ENCODE measurements at places on chromosomes 1 and 21.
A peak's percentile ranks its signal among the peaks of the same experiment; 100 is the strongest.

DNA sequence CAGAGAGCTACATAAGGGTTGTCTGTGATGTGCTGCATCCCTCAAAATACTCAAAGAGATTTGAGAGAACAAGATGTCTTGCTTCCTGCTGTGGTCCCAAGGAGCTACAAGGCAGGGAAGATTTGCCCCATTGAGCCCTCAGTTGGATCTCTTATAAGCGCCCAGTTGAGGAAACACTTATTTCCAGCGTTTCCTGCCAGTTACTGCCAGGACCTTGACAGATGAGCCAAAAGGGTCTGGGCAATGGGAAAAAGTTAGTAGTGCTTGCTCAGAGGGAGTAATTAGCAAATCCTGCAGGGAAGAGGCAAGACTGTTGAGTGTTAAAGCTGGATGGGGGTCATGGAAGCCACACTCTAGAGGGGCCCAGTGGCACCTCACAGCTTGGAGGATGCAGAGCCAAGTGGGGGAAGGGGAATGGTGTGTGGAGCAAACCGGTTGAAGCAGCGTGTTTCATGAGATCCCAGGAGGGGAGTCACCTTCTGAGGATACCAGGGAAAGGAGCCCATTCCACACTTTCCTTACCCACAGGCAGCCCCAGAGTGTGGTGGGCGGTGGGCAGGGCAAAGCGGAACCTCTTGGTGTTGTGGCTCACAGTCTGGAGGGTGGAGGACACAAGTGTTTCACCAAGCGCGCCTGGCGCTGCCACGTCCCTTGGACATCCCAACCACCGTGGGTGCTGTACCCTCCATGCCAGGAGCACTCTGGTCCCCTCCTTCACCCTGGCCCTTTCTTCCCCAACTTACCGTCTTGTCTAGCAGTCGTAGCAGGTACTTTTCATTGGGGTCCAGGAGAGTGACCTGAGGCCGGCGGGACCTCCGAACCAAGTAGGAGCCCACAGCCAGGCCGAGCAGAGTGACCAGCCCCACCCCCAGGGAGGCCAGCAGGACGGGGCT is 805 bp downstream of the CYB5R1 start:
- no peak for DNase-seq

- DNase-seq, result no peak
These were observed 128.7 kb upstream of the DPYD start for GRCh38 chr1:98049370-98050135.

- peak; percentile 76 for DNase-seq
These were observed 46.8 kb downstream of the SPATA46 start for GRCh38 chr1:162329826-162330225.

GRCh38 chr1:112496290-112496689 is 12.5 kb upstream of the WNT2B start:
- no peak for DNase-seq

- DNase-seq, result no peak
These were observed 129.2 kb downstream of the ZBTB18 start for GRCh38 chr1:244180256-244180655.

DNA sequence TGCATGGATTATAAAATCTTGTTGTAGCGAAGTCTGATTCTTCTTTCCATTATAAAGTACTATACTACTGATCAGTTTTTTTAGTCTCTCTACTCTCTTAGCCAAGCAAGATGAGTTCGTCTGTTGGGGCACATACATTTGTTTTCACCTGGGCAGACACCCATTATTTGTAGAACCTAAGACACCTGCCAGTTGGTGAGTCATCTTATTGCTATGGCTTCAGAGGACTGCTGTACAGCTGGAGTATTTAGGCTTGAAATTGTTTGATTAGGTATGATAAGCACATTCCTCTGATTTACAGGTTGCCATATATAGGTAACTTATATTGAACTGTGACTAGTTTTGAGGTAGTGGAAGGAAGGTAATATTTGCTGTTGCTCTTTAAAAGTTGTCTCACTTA is 17.2 kb downstream of the RBM15 start:
- no peak for DNase-seq

- DNase-seq, result no peak
These were observed 84.2 kb downstream of the SPATA46 start for GRCh38 chr1:162292422-162292849.

DNA sequence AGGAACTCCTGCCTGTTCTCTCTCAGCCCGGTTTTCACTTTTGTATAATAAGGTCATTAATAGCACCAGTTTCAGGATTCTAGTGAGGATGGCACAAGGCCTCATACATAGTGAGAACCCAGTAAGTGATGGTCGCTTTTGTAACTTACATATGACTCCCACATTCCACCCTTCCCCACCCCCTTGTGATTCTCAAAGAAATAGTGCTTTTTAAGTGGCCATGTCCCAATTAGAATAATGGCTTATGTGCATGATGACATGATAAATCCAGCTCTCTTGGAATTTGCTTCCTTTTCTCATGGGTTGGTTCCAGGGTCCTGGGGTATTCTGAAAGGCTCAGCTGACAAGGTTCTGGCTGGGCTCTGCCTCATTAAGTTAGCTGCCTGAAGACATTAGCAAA is 189.9 kb downstream of the URB2 start:
- DNase-seq, result no peak

DNA sequence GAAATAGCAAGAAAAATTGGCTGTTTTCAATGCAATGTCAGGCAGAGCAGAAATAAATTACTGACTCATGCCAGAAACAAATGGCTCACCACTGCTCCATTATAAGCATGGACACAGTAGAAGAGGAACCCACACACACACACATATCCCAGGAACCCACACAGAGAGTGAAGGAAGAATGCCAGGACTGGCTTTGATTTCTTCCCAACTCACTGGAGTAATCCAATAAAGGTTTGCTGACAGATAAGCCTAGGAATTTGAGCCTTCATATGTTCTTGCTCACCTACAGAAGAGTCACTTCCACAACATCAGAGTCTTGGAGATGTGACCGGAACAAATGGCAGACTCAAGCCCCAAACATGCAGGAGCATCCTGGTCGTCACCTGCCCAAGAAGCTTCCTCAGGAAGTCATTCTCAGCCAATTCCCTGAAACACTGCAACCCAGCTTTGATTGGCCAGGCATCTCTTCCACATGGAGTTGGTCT is 2.2 kb downstream of the SH3BP5L start:
- no peak for DNase-seq

- DNase-seq, result no peak
These were observed 50.5 kb downstream of the VCAM1 start for GRCh38 chr1:100769906-100770646.

DNA sequence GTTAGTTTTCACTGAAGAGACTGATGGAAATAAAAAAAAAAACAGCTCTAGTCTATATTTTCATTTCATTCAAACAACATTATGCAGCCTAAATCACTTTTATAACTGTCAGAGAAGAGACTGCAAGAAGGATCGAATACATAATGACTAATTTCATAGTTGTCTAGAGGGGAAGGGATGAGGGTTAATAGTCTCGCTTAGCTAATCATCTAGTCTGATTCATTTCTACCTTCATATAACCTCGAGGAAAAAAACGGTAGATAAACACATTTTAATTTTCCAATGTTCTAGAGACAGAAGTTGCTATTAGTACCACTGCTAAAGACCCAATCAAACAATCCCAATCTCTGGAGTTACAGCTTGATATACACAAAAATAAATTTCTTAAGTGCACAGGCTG is 3.5 kb downstream of the FUBP1 start:
- DNase-seq, result no peak

GRCh38 chr1:119353836-119354235 is 14.7 kb upstream of the HAO2 start:
- no peak for DNase-seq

GRCh38 chr1:19368964-19369363 is 56.8 kb downstream of the SLC66A1 start:
- no peak for DNase-seq

GRCh38 chr1:28147264-28148094 is 29.0 kb downstream of the PTAFR start:
- no peak for DNase-seq

DNA sequence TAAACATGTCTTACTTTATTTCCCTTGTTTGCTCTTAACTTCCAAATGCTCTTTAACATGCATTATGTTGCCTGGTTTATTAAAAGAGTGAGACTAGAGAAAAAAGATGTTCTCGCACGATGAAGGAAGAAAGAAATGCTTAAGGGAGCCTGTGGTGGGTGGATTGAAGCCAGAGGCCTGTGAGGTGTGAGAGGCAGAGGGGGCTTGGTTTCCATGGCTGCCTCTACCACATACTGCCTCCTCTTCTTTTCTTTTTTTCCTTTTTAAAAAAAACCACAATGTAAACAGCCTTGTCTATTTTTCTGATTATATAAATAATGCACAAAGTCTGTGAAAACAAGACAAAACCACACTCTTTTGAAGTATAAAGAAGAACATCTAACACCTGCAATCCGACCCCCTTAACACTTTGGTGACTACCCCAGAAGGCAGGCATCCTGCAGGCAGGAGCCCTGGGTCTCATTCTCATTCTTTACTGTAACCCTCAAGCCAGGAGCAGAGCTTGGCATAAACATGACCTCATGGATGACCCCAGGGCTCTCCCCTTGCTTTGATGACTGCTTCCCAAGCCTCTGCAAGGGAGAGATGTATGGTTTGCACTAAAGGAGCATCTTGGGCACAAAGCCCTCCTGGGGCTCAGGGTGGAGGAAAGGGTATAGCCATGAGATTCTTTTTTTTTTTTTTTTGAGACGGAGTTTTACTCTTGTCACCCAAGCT is 10.1 kb upstream of the PARP1 start:
- no peak for DNase-seq

DNA sequence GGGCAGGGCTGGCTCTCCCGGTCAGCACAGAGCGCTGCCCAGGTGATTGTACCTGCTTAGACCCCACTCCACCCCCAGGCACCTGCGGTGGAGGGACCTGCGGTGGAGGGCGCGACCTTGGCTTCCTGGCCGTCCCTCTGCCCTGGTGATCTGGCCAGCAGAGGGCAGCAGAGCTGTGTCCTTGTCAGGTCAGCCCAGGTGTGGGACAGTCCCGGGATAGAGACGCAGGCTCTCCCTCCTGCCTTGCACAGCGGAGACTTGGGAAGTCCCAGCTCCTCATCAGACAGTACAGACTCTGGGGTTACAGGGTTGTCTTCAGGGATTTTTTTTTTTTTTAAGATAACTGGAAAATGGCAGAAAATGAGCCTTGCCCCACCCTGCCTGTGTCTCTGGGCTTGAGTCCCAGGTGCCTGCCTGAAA is 10.0 kb downstream of the SLX9 start:
- DNase-seq, result no peak

DNA sequence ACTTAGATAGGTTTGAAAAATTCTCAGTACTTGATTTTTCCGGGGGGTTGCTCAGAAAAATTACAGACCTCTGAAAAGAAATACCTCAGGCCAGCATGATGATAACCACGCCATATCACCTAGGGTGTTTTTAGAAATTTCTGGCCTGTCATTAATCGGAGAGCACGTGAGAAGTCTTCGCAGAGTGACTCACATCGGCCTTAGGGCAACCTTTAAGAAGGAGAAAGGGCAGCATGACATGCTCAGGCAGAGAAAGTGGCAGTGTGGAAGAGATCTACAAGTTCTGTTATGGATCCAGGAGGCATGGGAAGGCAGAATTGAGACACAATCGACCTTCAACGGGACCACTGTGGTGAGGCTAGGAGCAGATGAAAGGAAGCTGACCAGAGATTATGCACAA is 506.3 kb downstream of the LMO4 start:
- DNase-seq, result no peak

DNA sequence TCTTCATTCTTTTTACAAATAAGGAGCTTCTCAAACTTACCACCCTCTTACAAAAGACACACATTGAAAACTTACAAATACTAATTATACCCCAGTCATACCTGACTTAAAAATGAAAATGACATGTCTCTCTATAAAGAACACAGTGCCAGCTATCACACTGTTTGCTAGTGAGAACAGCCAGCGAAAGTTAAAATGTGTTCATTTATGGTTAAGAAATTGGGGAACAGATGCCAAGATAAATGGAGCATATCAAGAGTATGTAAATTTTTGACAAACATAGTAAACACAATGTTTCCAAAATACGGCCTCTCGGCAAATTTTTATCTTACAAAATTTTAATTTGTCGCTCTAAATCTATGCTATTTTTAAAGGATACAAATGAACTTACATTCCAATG is 1422.9 kb downstream of the KCNT2 start:
- no peak for DNase-seq

DNA sequence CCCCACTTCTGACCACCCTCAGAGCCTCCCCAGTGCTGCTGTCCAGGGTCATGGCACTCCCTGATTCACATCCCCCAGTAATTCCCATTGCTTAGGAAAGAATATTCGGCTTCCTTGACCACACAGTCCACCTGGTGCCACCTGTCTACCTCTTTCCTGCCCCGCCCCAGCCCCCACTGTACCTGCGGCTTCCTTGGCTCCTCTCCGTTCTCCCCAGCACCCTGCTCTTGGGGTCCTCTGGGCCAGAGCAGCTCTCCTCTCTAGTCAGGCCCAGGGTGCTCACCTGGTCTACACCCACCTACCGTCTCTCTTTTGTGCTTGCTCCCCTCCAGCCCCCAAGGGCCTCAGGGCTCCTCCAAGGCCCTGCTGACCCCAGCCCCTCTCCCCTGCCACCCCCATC is 142.6 kb downstream of the PEX14 start:
- DNase-seq, result no peak

GRCh38 chr1:5662744-5663126 is 329.5 kb downstream of the NPHP4 start:
- no peak for DNase-seq

DNA sequence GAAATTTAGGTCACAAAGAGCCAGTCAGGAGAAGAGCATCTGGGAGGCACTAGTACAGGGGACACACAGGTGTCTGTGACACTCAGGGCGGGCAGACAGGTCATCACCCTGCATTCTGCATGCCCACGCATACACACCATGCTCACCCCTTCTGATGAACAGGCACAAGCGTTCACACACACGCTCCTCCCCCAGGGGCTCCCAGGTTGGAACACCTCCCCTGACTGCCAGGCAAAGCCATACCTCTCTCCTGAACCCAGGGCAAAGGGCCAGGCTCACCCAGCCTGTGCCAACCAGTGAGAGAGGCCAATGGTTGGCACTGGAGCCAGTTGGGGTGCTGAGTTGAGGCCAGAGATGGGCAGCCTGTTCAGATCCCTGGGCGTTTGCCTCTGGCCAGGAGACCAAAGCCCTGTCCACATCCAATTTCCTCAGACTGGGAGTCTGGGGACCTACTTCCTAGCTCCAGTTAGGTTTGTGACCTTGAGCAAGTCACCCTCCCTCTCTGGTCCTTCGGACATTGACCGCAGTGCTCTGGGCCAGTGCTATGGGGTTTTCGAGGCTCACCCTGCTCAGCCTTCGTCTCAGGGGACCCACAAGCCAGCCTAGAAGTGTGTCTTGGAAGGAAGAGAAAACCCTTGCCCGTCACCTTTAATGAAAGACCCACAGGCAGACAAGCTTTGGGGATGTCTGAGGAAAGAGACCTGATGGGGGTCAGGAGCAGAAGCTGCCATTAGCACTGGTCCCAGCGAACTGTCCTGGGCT is 5.8 kb upstream of the LAD1 start:
- no peak for DNase-seq

DNA sequence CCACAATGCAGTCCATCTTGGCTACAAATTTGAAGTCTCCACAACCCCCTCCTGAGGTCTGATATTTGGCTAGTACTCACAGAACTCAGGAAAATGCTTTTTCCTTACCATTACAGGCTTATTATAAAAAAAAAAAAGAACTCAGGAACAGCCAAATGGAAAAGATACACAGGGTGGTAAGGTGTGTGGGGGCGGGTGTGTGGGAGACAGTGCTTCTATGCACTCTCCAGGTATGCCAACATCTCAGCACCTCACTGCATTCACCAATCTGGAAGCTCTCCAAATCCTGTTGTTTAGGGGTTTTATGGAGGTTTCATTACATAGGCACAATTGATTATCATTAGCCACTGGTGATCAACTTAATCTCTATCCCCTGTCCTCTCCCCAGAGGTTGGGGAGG is 126.9 kb downstream of the FAF1 start:
- no peak for DNase-seq

Measured in skeletal muscle cell (primary cell).